Body of pancreas (tissue), 4 donors: ENCODE measurements at places on chromosomes 12 and 14. TPM values are rescaled to one million over a fixed set of nuclear protein-coding genes. Genes with fewer than 3 reads are reported as not detected.

DNA sequence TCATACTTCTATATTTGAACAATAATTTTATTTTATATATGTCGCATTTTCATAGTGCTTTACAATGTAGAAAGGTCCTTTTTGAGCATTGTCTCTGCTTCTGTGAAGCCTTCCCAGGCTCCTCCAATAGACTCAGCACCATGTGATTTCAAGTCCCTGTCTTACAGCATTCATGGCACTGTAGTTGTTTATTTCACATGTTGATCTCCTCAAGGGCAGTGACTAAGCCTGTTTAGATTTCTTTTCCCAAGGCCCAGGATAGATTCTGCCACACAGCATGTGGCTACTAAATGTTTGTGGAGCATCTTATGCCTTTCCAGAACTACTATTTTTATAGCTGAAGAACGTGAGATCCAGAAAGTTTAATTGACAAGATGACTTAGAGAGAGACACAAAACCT is 391.7 kb downstream of the TMEM117 start:
- no peak for DNase-seq

Gene CCDC197
- not detected for total RNA-seq

DNA sequence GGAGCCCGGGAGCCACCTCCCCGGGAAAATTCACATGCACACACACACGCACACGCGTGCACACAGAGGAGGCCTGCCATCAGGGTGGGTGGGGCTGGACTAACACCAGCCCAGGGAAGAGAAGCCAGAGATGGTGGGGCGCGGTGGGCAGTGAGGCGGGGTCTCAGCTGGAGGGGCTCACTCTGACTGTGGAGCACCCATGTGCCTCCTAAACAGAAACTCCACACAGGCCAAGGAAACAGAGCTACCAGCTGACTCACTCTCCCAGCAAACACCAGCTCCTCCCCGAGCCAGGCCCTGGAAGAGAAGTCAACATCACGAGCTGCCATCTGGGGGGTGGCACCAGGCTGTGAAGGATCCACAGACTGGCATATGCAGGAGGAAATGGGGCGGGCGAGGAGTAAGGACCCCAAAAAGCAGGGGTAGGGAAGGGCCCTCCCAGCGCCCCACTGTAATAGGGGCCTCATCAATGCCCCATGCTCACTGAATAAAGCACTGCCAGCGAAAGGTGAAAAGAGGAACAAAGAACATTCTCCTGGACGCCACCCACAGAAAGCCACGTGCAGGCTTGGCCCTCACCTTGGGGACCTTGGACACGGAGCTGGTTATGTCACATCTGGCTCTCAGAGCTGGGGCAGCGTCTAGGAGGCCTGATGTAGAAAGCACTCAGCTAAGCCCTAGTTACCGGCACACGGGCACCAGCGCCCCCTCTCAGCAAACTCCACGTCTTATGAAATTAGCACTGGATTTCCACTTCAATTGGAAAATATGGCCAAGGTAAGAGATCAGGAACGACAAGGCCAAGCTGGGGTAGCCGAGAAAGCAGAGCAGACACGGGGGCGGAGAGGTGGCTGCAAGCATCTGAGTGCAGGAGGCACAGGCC is 8.4 kb upstream of the INF2 start:
- peak; percentile 84 for DNase-seq

Gene ERBB3
- total RNA-seq: 72.9 TPM

DNA sequence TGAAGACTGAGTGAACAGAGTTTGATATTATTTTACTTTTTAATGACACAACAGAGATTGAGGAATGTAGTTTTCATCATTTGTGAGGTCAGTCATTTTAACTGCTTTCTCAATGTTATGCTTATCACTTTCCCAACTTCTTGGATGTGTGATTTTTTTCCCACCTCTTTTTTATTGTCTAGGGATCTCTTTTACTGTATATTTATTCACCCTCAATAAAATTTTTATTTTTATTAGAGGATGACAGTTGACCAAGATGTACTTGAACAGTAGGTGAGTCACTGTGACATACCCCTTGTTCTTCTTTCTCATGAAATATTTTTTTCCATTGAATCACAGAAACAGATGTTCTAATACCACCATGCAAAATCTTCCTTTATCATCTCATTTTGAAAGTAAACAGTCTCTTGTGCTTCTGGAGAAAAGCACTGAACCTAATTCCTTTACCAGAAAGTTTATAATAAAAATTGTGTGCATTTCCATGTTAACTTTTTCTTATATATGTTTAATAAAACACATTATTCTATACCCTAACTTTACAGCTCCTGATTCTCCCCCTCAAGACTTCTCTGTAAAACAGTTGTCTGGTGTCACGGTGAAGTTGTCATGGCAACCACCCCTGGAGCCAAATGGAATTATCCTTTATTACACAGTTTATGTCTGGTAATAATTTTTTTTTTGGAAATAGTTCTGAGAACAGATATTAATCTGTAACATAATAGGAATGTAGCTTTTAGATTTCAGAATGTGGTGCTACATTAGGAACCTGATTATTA is 65.9 kb downstream of the PTPRQ start:
- DNase-seq: no peak

- peak; percentile 30 for DNase-seq
Measured at GRCh38 chr12:47219243-47219642, 139.5 kb upstream of the AMIGO2 start.

GRCh38 chr14:74954232-74954946 is 1.0 kb downstream of the PGF start:
- peak; percentile 44 for DNase-seq

DNA sequence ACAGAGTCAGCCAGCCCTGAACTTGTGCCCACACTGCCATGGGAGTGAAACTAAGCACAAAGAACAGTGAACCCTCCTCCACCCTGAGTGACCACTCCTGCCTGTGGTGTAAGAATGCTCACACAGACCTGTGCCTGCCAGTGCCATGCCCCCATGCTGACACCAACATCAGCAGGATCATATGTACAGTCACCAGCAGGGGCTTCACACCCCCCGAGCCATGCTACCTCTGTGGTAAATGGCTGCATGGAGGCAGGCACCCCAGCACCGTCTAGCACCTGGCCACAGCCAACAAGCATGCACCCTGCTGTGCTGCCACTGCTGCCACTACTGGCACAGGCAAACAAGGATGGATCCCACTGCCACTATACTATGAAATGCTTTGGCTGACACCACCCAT is 344.4 kb upstream of the CCDC196 start:
- no peak for DNase-seq

Gene ERC1
- 20.8 TPM for total RNA-seq

Gene ASCL1
- not detected for total RNA-seq

Gene PLBD1
- total RNA-seq: 14.5 TPM

- no peak for DNase-seq
Measured at GRCh38 chr14:87043667-87044200, 949.2 kb downstream of the GALC start.

Gene ADGRD1
- total RNA-seq: 4.9 TPM

DNA sequence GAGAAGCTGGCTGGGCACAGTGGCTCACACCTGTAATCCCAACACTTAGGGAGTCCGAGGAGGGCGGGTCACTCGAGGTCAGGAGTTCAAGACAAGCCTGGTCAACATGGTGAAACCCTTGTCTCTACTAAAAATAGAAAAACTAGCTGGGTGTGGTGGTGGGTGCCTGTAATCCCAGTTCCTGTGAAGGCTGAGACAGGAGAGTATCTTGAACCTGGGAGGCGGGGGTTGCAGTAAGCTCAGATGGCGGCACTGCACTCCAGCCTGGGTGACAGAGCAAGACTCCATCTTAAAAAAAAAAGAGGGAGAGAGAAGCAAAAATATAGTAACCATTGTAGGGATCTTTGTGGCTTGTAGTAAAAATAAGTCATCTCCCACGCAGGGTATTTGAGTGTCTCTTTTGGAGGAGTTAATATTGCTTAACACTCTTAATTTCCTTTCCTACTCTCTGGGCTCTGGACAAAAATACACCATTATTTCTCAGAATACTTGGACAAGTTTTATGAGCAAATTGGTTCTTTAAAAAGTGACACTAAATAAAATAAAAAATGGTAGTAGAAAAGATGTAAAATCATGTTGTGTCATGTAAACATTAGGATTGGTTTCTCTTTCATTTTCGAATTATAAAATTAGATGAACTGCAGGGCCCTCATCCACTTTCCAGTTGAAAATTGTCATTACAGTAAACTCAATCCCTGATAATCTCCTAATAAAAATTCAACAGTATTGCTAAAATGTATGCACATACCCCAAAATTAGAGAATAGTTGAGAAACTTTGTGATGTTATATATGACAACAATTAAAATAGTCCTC is 61.1 kb upstream of the C12orf71 start:
- no peak for DNase-seq

DNA sequence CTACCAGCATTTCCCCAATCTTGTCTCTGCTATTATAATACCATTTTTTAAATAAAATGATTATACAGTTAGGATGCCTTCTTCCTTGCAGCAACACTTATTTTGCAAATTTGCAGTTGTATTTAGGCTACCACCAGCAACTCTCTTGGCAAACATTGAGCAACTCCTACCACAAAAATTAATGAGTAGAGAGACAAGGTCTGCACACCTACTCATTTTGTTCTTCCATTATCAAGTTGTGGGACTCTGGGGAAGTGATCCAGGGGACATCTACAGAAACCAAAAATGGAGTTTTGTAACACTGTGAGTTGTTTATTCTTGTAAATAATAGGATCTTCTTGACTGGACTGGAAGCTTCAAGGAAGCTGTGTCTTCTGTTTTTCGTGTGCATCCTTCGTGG is 38.6 kb downstream of the DGLUCY start:
- no peak for DNase-seq

Gene SMOC1
- 5.3 TPM for total RNA-seq

GRCh38 chr14:65131301-65131701 is 29.0 kb upstream of the MAX start:
- DNase-seq: no peak

Gene CIT
- 0.33 TPM for total RNA-seq
